ENCODE measurements at places on chromosomes 6 and 20.

- DNase-seq = no peak
Observed at GRCh38 chr6:49463612-49463967, 420 bp downstream of the CENPQ start.

- DNase-seq = peak; percentile 13
Observed at GRCh38 chr20:31472395-31473330, 2.3 kb downstream of the DEFB124 start.

- DNase-seq = no peak
Observed at GRCh38 chr6:39221115-39221514, 8.2 kb downstream of the KCNK5 start.

GRCh38 chr6:166588691-166589336 is 2.3 kb upstream of the RAMACL start:
- peak; percentile 85 for DNase-seq

- DNase-seq = no peak
Observed at GRCh38 chr20:59146780-59147565, 16.6 kb upstream of the ZNF831 start.

DNA sequence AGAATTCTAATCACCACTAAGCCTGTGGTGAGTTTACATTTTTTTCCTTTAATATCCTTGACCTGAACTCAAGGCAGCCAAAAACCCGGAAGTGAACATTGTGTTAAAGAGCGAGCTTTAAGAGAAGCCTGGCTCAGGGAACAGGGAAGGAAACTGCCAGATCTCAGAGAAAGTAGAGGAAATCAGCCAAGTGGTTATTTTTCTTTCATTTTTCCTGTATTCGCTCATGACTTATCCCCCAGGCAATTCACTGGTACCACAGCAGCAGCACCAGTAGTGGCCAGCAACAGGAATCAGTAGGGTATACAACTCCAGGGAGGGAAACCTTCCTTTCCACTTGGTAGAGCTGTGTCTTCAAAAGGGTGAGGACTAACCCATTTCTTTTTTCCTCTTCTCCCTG is 89.6 kb upstream of the HMGCLL1 start:
- DNase-seq = peak; percentile 6

DNA sequence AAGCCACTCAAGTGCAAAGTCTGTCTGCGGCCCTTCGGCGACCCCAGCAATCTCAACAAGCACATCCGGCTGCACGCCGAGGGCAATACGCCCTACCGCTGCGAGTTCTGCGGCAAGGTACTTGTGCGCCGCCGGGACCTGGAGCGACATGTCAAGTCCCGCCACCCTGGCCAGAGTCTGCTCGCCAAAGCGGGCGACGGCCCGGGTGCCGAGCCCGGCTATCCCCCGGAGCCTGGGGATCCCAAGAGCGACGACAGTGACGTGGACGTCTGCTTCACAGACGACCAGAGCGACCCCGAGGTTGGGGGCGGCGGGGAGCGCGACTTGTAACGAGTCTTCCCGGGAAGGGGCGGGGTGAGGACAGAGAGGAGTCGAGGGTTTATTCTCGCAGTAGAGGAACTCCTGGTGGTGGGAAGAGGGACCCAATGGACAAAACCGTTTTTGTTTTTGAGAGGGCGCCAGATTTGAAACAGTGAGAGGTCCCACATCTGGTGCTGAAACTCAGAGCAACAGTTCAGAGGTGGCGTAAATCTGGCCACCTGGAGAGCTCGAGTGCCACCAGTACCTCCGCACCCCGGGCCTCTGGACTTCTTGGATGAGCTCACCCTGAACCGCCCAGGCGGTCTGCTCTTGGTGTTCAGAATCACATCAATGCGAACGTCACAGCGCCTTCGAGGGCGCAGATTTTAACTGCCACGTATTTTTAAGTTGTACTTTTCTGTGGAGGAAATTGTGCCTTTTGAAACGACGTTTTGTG is 8.0 kb downstream of the PRDM13 start:
- DNase-seq = no peak

DNA sequence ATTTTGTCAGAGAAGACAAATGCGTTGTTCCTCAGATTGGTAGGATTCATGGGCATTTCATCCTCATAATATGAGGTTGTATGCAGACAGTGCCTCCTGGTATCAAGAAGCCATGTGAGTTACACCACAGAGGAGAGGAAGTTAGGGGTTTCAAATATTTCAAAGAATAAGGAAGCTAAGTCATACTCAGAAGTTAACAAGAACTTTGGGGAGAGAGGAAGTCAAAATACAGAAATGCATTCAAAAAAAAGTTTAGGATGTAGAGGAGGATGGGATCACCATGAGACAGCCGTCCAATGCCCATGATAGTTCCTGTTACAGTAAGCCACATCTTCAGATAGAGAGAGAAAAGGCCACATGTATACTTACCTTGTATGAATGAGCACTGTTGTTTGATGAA is 22.3 kb downstream of the HLA-DOB start:
- DNase-seq = no peak

DNA sequence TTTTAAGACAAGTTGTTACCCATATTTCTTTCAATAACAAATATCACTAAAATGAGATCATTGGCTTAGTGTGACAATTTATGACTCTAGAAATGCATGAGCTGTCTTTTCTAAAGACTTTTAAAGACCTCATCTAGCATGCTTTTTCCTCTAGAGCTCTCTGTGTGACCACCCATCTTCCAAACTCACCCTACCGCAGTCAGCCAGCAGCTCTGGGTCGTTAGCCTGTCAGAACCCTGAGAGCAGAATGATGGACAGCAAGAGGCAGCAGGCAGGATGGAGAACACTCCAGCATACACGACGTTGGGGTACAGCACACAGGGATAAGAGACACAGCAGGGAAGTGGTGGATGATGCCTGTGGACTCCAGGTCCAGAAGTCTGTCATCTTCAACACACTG is 45.1 kb upstream of the TBX18 start:
- DNase-seq = no peak
